DMS 273 treated with DMSO at 0.1 percent for 48 hours (cell line): ENCODE measurements at places on chromosomes 3 and 15.

DNA sequence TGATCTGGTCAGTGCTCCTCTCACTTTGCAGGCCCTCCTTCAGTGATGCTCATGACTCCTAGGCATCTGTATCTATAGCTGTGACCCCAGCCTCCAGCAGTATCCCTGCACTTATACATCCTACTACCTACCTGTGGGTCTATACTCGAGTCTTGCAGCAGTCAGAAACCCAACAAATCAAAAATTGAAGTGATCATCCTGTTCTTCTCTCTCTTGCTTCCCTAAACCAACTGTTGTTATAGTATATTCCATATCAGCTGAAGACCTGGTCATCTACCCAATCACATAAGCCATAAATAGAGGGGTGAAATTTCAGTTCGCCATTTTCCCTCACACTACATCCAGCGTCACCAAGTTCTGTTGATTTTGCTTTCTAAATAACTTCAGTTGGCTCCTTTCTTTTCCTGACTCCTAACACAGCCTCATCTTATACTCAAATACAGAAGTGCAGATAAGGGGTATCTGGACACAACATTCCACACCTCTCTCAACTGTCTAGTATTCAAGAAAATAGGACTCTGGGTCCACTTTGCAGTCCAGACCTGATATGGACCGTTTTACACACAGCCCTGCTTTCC is 25.9 kb upstream of the SRPRB start:
- DNase-seq: no peak

DNA sequence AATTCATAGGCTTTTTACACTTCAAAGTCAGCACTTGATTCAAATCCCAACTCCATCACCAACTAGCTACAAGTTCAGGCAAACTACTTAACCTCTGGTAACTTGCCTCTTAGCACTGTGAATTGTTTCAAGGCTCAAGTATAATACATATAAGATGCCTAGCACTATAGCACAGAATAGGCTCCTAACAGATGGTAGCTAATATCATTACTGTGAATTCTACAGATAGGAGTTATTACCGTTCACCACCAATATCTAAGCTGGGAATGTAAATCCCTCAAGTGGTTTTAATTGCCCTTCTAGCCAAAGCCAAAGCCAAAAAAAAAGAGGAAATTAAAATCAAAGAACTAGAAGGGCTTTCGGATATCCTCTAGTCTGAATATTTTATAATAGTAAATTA is 15.4 kb downstream of the DLG1 start:
- no peak for DNase-seq

GRCh38 chr15:91271565-91272153 is 171.6 kb downstream of the SV2B start:
- DNase-seq: peak; percentile 7

- no peak for DNase-seq
These were observed 5.3 kb downstream of the PLSCR2 start for GRCh38 chr3:146464005-146464595.

DNA sequence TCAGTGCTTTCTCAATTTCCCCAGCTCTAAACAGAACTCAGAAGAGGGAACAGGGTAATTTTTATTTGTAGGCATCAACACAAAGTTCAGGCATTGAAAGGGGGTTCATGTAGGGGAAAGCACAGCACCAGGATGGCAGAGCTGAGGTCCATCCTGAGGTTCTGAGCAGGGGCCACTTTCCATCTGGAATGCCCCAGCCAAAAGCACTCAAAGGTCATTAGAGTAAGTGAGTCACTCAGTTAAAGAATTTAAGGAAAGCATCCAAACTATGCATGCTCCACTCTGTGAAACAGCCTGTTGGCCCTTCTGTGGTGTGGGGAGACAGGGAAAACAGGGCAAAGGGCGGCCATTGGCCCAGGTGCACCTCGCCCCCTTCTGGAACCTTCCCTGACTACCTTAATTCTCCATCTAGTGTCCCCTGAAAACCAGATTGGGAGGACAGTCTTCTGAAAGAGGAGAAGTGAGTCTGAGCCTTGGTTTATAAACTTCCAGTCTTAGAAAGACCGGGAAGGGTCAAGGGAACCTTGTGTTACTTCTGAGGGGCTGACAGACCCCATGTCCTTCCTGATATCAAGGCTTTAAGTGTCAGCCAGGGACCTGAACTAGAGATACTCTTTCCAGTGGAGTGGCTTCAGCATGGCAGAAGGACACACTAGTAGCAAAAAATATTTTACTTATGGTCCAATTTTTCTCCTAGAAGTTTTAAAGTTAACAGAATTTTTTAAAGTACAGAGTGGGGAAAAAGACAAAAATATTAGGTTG is 133.3 kb downstream of the MYLK start:
- DNase-seq: no peak

DNA sequence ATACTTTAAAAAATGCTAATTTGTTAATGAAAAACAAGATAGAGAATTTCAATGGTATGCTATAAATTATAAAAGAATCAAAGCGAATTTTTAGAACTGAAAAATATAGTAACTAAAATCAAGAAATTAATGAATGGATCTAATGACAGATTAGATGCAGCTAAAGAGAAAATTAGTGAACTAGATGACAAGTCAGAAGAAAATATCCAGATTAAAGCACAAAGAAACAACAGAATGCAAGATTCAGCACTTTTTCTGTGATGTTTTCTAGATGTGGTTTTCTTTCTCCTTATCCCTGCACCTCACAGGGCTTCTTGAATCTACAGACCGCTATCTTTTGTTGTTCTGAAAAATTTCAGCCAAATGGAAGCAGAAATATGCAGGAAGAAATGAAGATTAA is 54.4 kb downstream of the INO80 start:
- DNase-seq: no peak

DNA sequence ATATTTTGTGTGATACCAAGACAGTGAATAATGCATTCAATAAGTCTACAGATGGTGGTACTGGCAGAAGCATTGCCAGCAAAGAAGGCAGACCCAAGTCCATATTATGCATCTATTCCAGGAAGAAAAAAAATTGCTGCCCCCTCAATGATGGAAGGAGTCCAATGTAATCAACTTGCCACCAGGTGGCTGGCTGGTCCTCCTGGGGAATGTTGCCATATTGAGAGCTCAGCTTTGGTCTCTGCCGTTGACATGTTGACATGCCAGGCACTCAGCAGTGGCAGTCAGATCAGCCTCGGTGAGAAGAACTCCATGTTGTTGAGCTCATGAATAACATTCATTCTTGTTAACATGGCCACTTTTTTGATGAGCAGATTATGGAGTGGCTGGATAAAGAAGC is 298.5 kb downstream of the IGSF11 start:
- no peak for DNase-seq

DNA sequence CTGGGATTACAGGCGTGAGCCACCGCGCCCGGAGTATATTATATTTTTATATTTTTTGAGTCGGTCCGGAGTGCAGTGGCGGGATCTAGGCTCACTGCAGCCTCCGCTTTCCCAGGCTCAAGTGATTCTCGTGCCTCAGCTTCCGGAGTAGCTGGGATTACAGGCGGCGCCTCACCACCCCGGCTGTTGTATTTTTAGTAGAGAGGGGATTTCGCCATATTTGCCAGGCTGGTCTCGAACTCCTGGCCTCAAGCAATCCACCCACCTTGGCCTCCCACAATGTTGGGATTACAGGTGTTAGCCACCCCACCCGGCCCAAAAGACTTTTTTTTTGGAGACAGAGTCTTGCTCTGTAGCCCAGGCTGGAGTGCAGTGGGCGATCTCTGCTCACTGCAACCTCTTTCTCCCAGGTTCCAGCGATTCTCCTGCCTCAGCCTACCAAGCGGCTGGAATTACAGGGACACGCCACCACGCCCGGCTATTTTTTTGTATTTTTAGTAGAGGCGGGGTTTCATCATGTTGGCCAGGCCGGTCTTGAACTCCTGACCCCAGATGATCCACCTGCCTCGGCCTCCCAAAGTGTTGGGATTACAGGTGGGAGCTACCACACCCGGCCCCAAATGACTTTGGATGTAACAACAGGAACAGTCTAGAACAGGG is 1.0 kb downstream of the ZNF589 start:
- no peak for DNase-seq
